ENCODE measurements at places on chromosomes 2 and 18.

DNA sequence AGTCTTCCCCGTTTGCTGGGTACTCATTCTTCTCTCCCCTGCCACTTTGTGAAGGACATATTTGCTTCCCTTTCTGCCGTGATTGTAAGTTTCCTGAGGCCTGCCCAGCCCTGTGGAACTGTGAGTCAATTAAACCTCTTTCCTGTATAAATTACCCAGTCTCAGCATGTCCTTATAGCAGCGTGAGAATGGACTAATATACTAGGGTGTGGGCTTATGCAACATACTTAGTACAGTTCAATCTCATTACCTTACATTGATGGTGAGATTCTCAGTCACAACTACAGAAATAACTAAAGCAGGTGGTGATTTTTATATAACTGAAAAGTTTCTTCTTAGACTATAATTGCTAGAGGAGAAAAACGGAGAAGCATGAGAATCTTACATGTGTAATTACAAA lies 237.9 kb upstream of the MMADHC start:
- DNase-seq: no peak

DNA sequence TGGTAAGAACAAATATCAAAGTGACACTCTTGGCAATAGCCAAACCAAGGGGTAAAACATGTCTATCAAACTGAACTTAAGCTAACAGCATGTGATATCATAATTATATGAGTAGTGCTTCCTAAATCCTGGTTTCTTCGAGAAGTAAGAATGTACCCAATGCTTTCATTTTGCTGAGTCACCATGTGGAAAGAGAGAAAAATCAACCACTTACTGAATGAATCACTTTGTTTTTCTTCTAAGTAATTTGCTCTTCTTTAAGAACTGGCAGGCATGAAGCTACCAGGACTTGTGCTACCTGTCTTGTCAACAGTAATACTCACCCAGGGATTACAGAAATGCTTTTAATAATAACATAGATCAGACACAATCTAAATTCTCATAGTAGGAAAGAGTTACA lies 19.0 kb upstream of the DUSP19 start:
- DNase-seq: no peak

DNA sequence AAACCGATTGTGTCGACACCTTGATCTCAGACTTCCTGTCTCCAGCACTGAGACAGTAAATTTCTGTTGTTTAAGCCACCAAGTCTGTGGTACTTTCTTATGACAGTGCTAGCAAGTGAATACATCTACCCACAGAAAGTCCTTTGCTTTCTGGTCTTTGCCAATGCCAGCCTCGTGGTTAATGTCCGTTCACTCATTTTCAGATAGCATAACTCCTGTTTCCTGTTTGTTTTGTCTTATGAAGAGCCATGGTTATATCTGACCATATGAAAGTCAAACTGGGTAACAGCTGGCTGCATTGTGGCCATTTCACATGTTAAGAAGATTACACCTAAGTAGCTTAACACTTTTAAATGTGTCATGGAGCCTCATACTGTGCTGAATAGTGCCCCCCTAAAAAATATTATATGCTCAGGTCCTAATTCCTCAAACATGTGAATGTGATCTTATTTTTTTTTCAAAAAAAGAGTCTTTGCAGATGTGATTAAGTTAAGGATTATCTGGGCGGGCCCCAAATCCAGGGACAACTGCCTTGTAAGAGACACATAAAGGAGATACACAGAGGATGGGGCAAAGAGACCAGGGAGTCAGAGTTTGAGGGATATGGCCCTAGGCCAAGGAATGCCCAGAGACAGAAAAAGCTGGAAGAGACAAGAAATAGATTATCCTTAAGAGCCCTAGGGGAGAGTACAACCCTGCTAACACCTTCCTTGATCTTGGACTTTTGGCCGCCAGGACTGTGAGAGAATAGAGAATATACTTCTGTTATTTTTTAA lies 118.0 kb downstream of the KCNE4 start:
- DNase-seq: no peak

GRCh38 chr2:144136297-144137010 lies 383.5 kb downstream of the ZEB2 start:
- no peak for DNase-seq

GRCh38 chr2:213316001-213316735 lies 31.9 kb downstream of the SPAG16 start:
- DNase-seq: no peak

DNA sequence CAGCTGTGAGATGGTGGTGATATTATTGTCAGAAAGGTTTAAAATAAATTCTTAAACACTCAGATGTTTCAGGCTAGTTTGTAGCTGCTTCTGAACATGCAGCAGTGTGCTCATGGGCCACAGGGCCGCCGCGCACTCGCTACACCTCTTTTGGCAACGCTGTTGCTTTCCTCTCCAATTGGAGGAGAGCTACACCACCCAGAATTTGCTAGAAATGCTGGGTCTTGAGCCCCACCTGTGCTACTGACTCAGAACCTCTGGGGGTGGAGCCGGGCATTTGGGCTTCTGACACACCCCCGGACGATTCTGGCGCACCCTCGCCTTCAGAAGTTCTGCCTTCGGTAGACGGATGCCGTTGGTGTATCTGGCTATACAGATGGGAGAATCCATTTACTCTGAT lies 15.7 kb downstream of the LRRFIP1 start:
- no peak for DNase-seq

DNA sequence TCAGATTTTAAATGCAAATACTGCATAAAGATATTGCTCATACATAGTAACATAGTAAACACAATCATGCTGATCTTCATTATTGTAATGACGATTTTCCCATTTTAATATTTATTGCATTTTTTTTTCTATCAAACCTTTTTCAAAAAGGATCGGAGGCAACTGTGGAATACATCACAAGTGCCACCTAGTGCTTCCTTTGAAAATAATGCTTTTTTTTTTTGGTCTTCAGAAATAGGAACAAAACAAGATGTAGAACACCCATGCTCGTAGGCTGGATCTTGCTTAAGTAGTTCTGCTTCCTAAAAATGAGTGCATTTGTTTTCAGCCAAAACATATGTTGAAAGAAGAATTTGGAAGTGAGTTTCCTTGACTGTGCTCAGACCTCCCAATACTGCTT lies 35.7 kb upstream of the GPR155 start:
- DNase-seq: no peak

DNA sequence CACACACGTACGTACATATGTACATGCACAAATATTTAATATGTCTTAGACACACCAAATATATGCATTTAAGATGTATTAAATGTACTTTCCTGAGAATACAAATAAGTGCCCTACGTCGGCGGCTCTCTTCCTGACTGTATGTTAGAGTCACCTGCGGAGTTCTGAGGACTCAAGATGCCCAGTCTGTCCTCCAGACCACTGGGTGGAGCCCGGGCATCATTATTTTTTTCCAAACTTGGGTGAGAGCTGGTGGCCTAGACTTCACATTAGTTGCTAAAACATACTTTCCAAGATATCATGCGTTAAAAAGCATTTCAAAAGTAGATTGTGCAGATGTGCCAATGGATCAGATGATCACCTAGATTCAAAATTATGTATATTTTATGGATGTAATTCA lies 2.9 kb downstream of the IL18R1 start:
- DNase-seq: no peak

- no peak for DNase-seq
Observed at GRCh38 chr2:134232868-134233727, 20.8 kb upstream of the MGAT5 start.

DNA sequence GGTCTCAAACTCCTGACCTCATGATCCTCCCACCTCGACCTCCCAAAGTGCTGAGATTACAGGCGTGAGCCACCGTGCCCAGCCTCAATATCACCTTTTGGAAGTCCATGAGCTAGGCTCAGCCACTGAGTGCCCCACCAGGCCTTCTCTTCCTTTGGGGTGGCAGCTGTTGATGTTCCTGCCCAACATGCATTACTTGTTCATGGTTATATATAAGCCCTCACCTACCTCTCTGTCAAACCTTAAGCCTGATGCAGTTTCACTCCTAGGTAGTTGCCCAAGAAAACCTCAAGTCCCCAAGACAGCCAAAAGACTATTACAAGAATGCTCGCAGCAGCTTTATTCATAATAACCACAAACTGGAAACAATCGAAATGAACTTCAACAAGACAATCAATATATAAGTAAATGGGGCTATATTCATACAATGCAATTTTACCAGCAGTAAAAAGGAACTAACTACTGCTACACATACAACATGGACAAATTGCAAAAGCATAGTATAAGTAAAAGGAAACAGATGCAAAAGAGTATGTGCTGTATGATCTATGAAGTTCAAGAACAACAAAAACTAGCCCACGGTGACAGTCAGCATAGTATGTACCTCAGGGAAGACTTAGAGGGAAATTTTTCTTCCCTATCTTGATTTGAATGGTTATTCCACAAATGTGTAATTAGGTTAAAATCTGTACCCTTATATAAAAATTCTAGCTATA lies 59.6 kb upstream of the REL start:
- DNase-seq: no peak

DNA sequence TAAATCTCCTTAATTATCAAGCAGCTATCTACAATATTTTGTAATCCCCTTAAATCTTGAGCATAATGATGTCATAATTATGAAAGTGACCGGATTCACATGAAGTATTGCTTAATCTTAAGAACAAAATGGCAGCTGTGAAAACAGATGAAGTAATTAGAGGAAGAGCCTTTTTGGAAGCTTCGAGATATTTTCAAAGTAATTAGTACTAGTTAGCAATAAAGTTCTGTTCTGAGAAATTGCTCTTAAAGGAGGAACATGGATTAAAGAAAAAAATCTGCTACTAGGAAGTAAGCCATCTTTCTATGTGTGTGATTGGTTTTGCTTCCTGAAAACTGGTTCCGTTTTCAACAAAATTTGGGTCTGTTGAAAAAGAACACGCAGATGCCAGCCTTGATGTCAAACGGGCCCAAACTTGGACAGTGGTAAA lies 18.3 kb downstream of the CLUL1 start:
- DNase-seq: no peak

- no peak for DNase-seq
Observed at GRCh38 chr2:233817995-233818638, 36.2 kb downstream of the HJURP start.

GRCh38 chr2:43539436-43539835 lies 56.4 kb downstream of the THADA start:
- DNase-seq: no peak

DNA sequence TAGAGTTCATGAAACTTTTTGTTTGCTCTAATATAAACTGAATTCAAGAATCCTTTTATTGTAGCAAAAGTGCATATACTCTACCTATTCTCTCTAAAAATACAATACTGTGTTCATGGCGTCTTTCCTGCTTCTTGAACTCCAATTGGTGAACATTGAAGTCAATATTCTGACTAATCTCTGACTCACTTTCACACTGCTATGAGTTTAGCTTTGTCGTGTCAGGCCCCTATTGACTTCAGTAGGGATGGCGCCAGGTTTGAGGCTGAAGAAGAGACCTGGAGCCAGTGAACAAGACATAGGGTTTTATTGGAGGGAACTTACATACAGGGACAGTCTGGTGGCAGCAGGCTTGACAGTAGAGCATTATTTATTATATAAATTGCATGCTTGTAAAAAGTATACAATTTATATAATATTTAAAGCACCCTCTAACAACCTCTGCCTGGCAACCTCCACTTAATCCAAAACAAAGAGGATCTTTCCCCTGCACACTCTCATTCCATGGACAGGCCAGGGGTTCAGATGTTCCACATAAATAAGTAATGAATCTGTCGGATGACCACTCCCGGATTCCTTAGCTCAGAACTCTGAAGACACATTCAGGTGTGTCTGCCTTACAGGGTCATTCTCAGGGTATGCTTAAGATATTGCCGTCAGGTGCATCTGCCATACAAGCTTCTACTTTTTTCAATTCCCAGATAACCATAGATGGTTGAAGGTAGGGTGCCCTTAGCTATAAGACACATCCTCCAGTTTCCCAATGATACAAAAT lies 141.0 kb downstream of the CERS6 start:
- no peak for DNase-seq

- DNase-seq: no peak
Observed at GRCh38 chr18:35415511-35416073, 38.5 kb upstream of the ZNF396 start.

DNA sequence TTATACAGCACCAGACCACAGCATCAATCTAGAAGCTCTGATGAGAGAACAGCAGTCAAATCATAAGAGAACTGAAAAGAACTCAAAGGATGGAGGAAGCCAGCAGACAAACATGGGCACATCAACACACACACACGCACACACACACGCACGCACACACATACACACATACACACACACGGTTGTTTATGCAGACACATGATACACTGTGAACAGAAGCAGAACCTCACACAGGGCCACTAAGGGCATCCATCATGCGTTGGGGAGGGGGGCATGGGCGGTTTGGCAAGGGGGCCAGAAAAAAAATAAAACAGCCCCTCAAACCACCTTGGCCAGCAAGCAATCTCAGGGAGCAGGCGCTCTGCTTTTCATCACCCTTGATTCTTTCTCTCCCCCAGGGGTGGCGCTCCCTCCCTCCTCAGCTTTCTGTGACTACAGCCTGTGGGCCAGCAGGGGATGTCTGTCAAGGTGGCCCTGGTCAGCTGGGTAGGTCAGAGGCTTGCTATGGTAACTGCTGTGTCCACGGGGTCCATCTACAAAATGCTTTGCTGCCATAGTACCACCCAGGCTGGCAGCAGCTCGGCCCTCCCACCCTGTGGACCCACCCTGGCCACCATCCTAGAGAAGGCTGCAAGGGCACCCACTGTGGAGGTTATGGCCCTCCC lies 318.0 kb downstream of the CELF4 start:
- no peak for DNase-seq

GRCh38 chr2:111627256-111627655 lies 256.7 kb downstream of the ANAPC1 start:
- no peak for DNase-seq

DNA sequence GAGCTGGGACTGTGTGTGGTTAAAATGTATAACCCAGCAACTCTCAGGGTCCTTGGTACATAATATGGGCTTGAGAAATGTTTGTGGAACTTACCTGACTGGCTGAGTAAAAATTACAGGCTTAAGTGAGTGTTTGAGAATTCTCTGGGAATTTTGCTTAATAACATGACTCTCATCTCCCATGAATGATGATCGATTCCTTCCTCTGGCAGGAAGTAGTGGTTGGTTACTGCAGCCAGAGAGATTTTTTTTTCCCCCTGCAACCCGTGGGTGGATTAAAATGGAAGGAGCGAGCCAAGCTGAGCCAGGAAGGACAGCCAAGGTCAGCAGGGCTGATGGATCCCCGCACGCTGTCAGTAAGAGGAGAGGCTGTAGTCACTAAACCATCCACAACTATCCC lies 40.6 kb upstream of the RFX8 start:
- no peak for DNase-seq

GRCh38 chr2:43170405-43171105 lies 55.9 kb downstream of the ZFP36L2 start:
- no peak for DNase-seq

GRCh38 chr2:239994086-239994485 lies 31.1 kb downstream of the NDUFA10 start:
- no peak for DNase-seq

- no peak for DNase-seq
Observed at GRCh38 chr2:230520875-230521155, 104.8 kb downstream of the SP100 start.

GRCh38 chr18:55073116-55073515 lies 113.9 kb upstream of the CCDC68 start:
- no peak for DNase-seq
